ENCODE measurements at places on chromosomes 1 and 21. TPM values are rescaled to one million over a fixed set of nuclear protein-coding genes. Genes with fewer than 3 reads are reported as not detected.

Gene USP21
- total RNA-seq: 8.4 TPM

Gene PCAT6
- not detected for total RNA-seq

Gene ZBTB8A
- total RNA-seq: 10.9 TPM

Gene KRTAP12-3
- total RNA-seq: not detected

Gene COL24A1
- 5.6 TPM for total RNA-seq
